Lower lobe of right lung (tissue), 2 donors: ENCODE measurements at places on chromosomes 13 and 19. TPM values are rescaled to one million over a fixed set of nuclear protein-coding genes. Genes with fewer than 3 reads are reported as not detected.

Gene CBARP
- 0.41 TPM for total RNA-seq

Gene IZUMO4
- total RNA-seq = 7.4 TPM

Gene NLRP11
- not detected for total RNA-seq

Gene CACNA1A
- total RNA-seq = 0.71 TPM

Gene KLK15
- not detected for total RNA-seq

Gene CPB2
- 33.5 TPM for total RNA-seq

Gene FCAR
- 6.7 TPM for total RNA-seq

Gene CGB3
- not detected for total RNA-seq

Gene ZNF534
- total RNA-seq = 0.18 TPM

Gene FFAR2
- 4.7 TPM for total RNA-seq

Gene ZNF792
- 12.1 TPM for total RNA-seq

GRCh38 chr13:79423801-79424642, 18.0 kb upstream of the RBM26 start:
- H3K27ac ChIP-seq = no peak overlapping the region
- H3K4me1 ChIP-seq = no peaks in the 10 kb centered on the region
- no peak for DNase-seq
- no peak overlapping the region for H3K4me3 ChIP-seq

GRCh38 chr13:73955977-73956500, 178.2 kb downstream of the KLF12 start:
- H3K4me3 ChIP-seq = no peak overlapping the region
- H3K27ac ChIP-seq = no peak overlapping the region
- no peaks in the 10 kb centered on the region for H3K4me1 ChIP-seq

- H3K4me1 ChIP-seq = peaks cover 10% of the 10 kb centered on the region
- peaks cover 4% of the 10 kb centered on the region for H3K36me3 ChIP-seq
- no peak overlapping the region for H3K27ac ChIP-seq
- H3K27me3 ChIP-seq = no peaks in the 10 kb centered on the region
These were observed 56.9 kb upstream of the KCTD4 start for GRCh38 chr13:45257638-45258333.

DNA sequence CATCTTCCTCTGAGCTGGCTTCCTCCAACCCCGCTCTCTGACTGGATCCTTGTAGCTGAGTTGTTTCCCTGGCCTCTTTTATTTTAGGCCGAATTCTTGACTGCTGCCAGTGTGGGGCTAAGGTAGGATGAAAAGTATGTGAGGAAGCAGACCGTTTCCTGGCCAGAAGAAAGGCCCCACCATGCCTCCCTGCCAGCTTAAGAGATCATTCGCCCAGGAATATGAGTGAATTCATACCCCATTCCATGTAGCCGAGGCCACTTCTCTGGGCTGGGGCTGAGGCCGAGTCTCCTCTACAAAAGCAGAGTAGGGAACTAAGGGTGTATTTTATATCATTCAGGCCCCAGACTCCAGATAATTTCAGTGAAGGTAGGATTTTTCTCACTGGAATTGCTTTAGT, 32.3 kb downstream of the NFIX start:
- H3K36me3 ChIP-seq = no peaks in the 10 kb centered on the region
- peaks cover 95% of the 10 kb centered on the region for H3K4me1 ChIP-seq
- DNase-seq = no peak
- H3K27ac ChIP-seq = peak overlapping the region; percentile 87
- no peaks in the 10 kb centered on the region for H3K27me3 ChIP-seq

DNA sequence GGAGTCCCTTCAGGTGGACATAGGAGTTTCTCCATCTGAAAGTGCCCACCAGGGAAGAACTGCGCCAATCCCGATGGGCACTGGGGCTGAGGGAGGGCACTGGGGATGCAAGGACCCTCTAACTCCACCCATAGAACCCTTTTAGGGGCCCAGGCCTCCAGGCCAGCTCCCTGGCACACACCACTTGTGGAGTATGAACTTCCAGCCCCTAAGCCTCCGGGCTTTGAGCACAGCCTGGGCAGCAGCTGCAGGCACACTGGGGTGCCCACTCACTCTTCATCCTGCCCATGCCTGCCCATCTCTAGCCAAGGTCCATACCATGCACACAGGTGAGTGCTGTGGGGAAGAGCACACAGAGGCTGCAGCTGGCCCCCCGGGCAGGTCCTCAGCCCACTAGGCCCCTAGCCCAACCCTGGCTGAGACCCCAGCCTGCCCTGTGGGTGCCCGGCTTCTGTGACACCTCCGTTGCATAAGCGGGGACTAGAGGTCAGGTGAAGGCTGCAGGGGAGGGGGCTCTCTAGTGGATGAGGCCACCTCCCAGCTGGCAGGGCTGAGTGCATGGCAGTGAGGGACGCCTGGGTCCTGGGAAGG, 14.6 kb upstream of the SLC7A10 start:
- H3K27me3 ChIP-seq = peaks cover 5% of the 10 kb centered on the region
- H3K4me1 ChIP-seq = peaks cover 10% of the 10 kb centered on the region
- peak; percentile 34 for DNase-seq

- no peak overlapping the region for H3K4me3 ChIP-seq
- peaks cover 8% of the 10 kb centered on the region for H3K27me3 ChIP-seq
- DNase-seq = peak; percentile 44
These were observed 26.0 kb downstream of the CERS1 start for GRCh38 chr19:18869781-18870530.

DNA sequence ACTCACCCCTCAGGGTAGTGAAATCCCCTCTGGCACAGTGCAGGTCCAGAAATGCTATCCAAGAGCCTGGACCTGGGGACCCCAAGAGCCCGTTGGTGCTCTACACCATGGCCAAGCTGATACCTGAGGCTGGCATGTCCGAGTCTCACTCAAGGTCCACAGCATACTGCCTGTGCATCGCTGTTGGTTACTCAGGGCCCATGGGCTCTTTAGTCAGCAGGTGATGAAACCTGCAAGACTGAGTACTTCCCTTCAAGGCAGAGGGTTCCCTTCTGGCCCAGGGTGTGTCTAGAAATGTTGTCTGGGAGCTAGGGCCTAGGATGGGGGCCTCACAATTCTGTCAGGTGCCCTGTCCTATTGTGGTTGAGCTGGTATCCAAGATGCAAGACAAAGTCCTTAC, 19.6 kb upstream of the KBTBD7 start:
- no peaks in the 10 kb centered on the region for H3K36me3 ChIP-seq
- no peaks in the 10 kb centered on the region for H3K4me1 ChIP-seq
- no peak overlapping the region for H3K27ac ChIP-seq

- H3K36me3 ChIP-seq = no peaks in the 10 kb centered on the region
- H3K27ac ChIP-seq = no peak overlapping the region
- no peaks in the 10 kb centered on the region for H3K27me3 ChIP-seq
- no peaks in the 10 kb centered on the region for H3K4me1 ChIP-seq
These were observed 8.7 kb upstream of the GGACT start for GRCh38 chr13:100597253-100597652.

- H3K4me1 ChIP-seq = peaks cover 66% of the 10 kb centered on the region
These were observed 1.2 kb downstream of the MED26 start for GRCh38 chr19:16626796-16627192.

GRCh38 chr19:12485571-12485970, 955 bp upstream of the ZNF709 start:
- H3K27me3 ChIP-seq = no peaks in the 10 kb centered on the region
- DNase-seq = no peak
- no peak overlapping the region for H3K4me3 ChIP-seq
- no peaks in the 10 kb centered on the region for H3K36me3 ChIP-seq
- H3K4me1 ChIP-seq = peaks cover 19% of the 10 kb centered on the region

DNA sequence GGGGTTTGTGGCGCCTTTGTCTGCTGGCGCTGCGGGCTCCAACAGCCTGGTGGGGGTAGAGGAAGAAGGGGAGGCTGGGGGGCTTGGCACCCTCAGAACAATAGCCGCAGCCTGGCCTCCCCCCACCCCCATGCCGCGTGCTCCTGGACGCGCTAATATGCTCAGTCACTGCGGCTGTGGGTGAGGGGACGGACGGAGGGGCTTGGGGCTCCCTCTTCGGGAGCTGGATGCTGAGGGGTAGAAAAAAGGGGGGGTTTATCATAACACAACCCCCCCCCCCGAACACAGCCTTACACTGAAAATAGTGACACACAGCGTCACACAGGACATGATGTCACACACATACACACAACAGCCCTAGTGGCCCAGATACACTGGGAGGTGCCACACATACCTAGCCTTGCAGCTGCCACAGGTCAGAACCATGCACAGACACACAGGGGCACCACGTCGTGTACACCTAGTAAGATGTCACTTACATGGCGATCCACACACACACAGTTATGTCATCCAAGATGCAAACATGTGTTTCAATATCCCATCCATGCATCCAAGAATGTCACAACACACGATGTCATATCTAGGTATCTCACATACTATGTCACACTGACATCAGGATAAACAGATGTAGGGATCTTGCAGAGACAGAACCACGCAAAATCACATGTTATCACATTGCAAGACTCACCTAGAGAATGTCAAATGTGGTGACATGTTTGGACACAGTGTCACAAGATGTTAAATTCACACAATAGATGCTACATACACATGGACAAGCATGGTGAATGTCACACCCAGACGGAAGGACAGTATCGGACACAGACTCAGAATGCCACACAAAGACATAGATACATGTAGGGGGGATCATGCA, 806 bp downstream of the MAST1 start:
- no peak for DNase-seq
- peak overlapping the region; percentile 35 for H3K4me3 ChIP-seq
- H3K27me3 ChIP-seq = peaks cover 87% of the 10 kb centered on the region
- no peak overlapping the region for H3K27ac ChIP-seq
- H3K36me3 ChIP-seq = no peaks in the 10 kb centered on the region

DNA sequence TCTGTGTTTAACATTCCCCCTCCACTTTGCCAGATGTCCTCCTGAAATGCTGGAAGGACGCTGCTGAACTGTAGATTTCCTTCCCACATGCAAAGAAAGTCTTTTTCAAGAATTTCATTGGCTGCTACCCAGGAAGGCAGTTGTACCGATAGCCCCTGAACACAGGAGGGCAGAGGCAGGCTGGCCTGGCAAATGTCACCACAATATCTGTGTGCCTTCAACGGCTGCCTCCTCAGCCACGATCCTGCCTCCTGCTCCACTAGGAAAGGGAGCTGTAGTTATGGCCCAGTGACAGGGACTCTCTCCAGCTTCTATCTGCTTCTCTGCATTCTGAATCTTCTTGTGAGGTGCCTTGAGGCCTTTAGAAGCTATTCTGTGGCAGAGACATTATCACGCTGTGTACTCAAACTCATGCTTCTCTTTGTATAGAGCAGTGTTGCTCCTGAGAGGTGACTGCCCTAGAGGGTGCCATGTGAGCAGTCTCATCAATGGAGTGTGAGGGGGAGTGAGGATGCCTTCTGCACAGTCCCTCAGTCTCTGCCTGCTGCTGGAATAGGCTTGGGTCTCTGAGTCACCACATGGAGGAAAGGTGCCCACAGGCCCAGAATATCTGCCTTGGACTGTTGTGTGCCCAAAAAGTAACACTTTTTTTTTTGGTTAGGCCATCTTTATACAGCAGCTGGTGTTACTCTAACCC, 279.8 kb downstream of the DNAJC15 start:
- H3K4me3 ChIP-seq = no peak overlapping the region
- H3K27me3 ChIP-seq = no peaks in the 10 kb centered on the region
- DNase-seq = no peak
- peaks cover 9% of the 10 kb centered on the region for H3K4me1 ChIP-seq

DNA sequence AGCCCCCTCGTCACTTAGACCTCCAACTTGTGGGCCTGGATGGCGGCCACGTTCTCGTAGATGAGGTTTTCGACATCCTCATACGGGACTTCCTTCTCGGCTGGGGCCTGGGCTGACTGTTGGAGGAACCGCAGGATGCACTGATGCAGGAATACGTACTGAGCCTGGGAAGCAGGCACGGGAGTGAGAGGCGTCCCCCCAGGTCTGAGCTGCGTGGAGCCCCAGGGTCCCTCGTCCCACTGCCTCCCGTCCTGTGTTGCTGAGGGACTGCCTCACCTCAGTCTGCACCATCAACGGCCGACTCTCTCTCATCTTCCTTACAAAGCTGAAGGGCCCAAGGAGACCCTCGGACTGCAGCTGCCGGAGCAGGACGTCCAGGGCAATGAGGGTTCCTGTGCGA, 1.7 kb upstream of the SYT5 start:
- H3K4me1 ChIP-seq = peaks cover 16% of the 10 kb centered on the region
- no peak for DNase-seq
- H3K27me3 ChIP-seq = peaks cover 72% of the 10 kb centered on the region
- no peak overlapping the region for H3K27ac ChIP-seq
- H3K4me3 ChIP-seq = no peak overlapping the region

- peaks cover 22% of the 10 kb centered on the region for H3K4me1 ChIP-seq
- peak within 1 kb of the TSS; percentile 69 for H3K4me3 ChIP-seq
- no peaks in the 10 kb centered on the region for H3K36me3 ChIP-seq
These were observed at the start of gene VAV1 for GRCh38 chr19:6772028-6772865. Gene VAV1, plus strand, starts transcription at chr19:6772708. Its CDS starts 100 bp downstream, at chr19:6772808.

DNA sequence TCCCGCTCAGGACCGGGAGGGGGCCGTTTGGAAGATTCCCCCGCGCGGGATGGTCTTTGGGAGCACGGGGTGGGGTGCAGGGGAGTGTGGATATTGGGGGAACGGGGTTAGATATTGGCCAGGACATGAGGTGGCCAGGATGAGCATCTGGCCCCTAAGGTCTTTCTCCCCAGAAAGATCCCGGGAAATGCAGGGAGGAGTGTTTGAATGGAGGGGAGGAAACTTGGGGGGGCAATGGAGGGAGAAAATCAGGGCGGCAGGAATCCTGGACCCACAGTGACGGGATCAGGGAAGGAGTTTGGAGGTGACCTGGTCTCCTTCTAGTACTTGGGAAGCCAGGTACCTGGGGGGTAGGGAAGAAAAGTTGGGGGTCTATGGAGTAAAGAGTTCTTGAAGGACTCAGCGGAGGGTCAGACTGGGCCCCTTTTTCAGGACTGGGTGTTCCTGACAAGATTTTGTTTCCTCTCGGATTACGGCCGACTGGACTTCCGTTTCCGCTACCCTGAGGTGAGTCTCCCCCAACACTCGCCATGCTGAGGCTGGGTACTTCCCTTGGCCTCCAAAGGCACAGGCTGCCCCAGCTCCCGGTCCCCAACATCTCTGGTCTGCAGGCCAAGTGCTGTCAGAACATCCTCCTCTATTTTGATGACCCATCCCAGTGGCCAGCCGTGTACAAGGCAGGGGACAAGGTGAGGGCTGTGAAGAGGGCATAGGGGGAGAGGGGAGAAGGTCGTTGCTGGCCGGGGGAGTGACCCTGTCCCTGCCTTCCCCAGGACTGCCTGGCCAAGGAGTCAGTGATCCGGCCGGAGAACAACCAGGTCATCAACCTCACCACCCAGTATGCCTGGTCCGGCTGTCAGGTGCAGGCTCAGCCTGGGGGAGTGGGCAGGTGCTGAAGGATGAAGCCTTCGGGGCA, 989 bp downstream of the TMEM145 start:
- no peak overlapping the region for H3K27ac ChIP-seq
- peaks cover 37% of the 10 kb centered on the region for H3K27me3 ChIP-seq
- no peak for DNase-seq
- peak overlapping the region; percentile 51 for H3K4me3 ChIP-seq
